ENCODE measurements at places on chromosomes 5 and 9. TPM values are rescaled to one million over a fixed set of nuclear protein-coding genes. Genes with fewer than 3 reads are reported as not detected.

The VLDLR gene
- 4.6 TPM for total RNA-seq

The CTXN3 gene
- not detected for total RNA-seq

The GFI1B gene
- total RNA-seq = not detected

The C9orf153 gene
- total RNA-seq = not detected

GRCh38 chr9:110344821-110345220 is 7.2 kb upstream of the TXNDC8 start:
- no peaks in the 10 kb centered on the region for H3K4me1 ChIP-seq
- no peaks in the 10 kb centered on the region for H3K27me3 ChIP-seq
- no peaks in the 10 kb centered on the region for H3K36me3 ChIP-seq
- H3K4me3 ChIP-seq = no peak overlapping the region
- H3K27ac ChIP-seq = no peak overlapping the region
- DNase-seq = no peak

- H3K4me1 ChIP-seq = peaks cover 25% of the 10 kb centered on the region
- H3K27ac ChIP-seq = no peak overlapping the region
- H3K36me3 ChIP-seq = no peaks in the 10 kb centered on the region
- no peak overlapping the region for H3K4me3 ChIP-seq
- no peaks in the 10 kb centered on the region for H3K27me3 ChIP-seq
These were observed 75.2 kb upstream of the MPDZ start for GRCh38 chr9:13354733-13355132.

GRCh38 chr9:125238915-125239446 is 2.2 kb downstream of the HSPA5 start:
- no peaks in the 10 kb centered on the region for H3K27me3 ChIP-seq
- H3K27ac ChIP-seq = no peak overlapping the region
- H3K36me3 ChIP-seq = peaks cover 55% of the 10 kb centered on the region

DNA sequence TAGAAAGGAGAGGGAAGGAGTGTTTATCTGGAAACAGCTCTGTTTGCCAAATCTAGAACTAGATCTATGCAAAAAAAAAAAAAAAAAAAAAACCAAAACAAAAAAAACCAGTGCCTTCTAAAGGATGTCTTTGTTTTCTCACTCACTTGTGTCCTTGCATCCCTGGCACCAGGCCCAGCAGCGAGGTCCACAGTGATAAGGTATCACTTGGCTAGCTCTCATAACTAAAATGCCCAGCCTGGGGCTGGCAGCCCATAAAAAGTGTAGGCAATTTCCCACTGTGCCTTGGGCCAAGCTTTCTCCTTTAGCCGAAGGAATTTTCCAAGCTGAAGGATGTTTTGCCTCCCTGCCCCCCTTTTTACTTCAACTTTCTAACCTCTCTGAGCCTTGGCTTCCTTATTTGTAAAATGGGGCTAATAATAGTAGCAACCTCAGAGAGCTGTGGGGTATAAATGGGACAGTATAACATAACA is 20.8 kb downstream of the RGS3 start:
- H3K4me3 ChIP-seq = no peak overlapping the region
- peak; percentile 80 for DNase-seq
- H3K27ac ChIP-seq = peak overlapping the region; percentile 91
- peaks cover 54% of the 10 kb centered on the region for H3K4me1 ChIP-seq
- H3K36me3 ChIP-seq = no peaks in the 10 kb centered on the region

DNA sequence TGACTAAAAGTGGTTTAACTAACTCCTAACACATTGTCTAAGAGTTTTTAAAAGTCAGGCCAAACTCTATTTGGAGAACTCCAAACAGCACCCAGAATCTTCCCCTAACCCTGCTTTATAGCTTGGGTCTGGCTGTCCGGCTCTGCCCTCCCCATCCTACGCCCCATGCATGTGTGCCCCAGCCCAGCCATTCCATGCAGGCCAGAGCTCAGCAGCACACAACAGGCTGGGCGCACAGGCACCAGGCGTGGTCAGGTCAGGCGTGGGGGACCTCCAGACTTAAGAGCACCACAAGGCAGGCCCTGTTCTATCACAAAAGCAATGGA is 31.1 kb downstream of the SHB start:
- H3K4me3 ChIP-seq = no peak overlapping the region
- H3K27me3 ChIP-seq = no peaks in the 10 kb centered on the region
- H3K4me1 ChIP-seq = peaks cover 22% of the 10 kb centered on the region
- no peaks in the 10 kb centered on the region for H3K36me3 ChIP-seq
- H3K27ac ChIP-seq = peak overlapping the region; percentile 61

DNA sequence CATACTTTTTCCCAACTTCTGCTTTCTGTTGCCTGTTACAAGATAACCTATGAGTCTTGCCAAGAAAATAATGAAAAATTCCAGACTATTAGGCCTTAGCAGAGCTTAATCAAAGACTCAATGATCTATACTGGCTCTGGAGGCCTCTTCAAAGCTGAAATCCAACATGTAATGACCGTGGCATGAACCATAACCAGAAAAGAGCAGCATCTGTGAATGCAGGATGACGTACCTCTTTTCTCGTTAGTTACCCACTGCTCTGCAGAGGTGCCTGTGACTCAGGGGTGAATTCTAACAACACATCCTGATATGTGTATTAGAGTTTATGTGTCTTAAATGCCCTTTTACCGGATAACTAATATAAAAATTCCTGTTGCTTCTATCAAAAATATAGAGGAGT is 645.4 kb downstream of the PRELID2 start:
- no peak overlapping the region for H3K27ac ChIP-seq
- no peaks in the 10 kb centered on the region for H3K27me3 ChIP-seq
- no peak for DNase-seq
